Anterior cingulate cortex (tissue), 58 donors: ENCODE measurements at places on chromosomes 16 and 17.

DNA sequence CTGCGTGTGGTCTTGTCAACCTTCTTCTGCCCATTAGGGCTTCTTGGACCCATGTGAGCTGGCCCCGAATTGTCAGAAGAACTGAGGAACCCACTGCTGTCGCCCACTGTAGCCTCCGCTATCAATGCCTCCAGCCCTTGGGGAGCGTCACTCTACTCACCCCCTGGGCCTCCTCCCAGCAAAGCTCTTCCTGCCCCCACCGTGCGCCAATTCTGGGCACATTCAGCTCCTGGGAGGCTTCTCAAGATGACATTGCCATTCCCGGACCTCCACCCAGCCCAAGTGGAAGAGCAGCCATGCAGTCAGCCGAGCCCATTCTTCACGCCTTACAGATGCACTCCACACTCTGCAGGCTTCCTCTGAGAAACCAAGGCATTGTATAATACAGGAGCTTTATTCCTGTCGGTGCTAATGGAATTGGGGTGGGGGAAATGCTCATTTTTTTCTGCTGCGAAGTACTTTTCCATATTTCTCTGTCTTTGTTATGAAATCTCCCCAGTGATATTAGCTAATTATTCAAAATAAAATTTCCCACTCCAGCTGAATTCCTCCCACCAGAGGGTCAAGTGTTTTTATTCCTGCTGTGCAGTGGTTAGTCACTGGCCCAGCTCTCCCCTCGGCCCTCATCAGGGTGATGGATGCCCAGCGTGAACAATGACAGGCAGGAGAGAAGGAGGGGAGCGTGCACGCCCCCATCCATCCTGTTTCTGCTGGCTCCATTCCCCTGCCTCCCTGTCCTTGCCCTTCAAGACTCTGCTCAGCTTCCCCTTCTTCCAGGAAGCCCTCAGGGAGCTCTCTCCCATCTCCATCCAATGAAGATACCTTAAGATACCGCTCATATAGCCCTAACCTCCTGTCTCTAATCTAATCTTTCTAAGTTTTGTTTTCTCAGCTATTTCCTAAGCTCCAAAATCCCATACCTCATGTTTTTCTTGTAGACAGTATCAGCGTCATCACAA, 87.7 kb downstream of the C16orf95 start:
- no peak for DNase-seq

DNA sequence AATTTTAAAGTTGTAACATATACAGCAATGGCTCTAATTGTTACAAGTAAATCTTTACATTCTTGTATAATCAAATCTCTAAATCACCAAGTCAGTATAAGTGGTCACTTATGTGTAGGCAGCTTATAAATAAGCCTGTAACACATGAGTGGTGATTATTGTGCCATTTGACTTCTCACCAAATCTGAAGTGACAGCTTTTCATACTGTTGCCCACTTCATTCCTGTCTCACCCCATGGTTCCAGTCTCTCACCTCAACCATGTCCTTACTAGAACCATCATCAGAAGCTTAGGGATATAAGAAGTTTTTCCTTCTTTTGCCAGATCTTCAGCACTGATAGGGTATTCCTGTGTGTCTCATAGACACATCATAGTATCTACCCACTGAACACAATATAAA, 23.5 kb downstream of the TNRC6A start:
- DNase-seq: no peak

- DNase-seq: no peak
Measured at GRCh38 chr17:78831688-78832540, 8.7 kb downstream of the USP36 start.

DNA sequence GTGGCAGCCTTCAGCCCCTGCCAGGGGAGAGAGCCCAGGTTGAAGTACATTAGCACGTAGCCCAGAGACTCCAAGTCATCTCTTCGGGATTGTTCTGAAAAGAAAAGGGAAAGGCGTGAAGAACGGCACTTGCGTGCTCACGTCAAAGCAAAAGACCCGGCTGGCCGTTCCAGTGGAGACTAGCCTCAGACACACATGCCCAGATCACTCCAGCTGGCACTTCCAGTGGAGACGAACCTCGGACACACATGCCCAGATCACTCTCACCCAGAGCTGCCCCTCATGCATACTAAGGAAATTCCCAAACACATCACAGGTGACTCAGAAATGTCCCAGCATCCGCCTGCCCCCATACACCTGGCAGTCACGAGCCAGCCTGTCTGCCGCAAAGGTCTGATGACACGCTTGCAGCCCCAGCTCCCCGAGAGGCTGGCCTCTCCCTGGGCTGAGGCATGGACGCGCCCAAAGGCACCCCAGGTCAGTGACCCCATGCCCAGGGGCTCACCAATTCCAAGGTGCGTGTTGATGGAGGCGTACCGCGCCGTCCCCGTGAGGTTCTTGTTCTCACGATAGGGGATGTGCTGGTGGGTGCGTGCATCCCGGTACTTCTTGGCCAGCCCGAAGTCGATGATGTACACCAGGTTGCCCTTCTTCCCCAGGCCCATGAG, 20.9 kb downstream of the CSNK1D start:
- no peak for DNase-seq

DNA sequence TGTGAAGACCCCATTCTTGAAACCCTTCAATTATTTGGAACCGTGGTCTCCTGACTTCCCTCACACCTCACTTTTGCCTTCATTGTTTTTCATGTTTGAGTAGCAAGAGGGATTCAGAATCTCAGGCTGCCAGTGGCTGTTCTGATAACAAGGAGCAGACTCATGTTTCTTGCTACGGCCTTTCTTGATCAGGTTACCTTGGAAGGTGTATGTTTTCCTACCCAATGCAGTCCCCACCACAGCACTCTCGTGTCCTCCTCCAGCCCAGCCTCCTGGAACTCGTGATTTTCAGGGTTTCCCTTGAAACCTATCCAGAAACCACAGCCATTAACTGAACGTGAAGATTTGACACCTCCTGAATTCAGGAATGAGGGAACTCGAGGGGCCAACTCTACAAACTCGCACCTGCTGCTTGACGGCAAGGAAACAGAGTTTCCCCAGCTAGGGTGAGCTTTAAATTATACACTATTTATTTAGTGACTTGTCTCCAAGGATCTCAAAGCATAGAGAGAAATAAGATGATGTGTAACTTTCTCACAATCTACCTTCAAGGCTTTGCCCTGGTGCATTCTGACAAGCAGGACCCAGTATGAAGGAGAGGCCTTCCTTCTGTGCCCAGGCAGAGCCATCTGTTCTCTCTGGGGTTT, 1.6 kb downstream of the ZFHX3 start:
- no peak for DNase-seq

DNA sequence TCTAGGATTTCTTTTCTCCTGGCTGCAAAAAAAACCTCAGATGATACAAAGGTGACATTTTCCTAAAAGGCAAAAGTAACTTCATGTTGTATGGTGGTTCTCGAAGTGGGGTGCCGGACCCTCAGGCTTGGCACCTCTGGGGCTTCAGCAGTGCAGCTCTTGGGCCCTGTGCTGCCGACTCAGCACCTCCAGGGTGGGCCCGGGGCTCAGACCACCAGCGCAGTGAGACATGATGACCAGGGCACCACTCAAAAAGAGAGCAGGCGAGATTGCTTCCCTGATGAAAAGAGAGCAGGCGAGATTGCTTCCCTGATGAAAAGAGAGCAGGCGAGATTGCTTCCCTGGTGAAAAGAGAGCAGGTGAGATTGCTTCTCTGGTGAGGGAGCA, 98.7 kb upstream of the ZNF750 start:
- DNase-seq: no peak

DNA sequence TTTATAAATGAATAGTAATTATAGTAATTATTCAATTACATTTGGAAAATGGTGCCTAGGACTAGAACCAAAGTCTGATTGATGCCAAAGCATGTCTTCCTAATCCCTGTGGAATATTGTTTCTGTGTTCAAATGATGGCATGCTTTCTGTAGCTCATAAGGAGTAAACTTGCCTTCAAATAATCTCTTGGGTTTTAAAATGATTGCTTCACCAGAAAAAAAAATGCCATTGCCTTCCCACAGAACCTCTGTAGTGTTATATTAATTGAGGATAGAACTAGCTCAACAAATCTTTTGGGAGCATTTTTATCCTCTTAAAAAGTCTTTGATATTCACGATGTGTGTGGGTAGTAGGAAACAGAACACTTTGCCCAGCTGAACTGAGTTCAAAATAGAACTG, 7.7 kb upstream of the TMEM100 start:
- DNase-seq: no peak

DNA sequence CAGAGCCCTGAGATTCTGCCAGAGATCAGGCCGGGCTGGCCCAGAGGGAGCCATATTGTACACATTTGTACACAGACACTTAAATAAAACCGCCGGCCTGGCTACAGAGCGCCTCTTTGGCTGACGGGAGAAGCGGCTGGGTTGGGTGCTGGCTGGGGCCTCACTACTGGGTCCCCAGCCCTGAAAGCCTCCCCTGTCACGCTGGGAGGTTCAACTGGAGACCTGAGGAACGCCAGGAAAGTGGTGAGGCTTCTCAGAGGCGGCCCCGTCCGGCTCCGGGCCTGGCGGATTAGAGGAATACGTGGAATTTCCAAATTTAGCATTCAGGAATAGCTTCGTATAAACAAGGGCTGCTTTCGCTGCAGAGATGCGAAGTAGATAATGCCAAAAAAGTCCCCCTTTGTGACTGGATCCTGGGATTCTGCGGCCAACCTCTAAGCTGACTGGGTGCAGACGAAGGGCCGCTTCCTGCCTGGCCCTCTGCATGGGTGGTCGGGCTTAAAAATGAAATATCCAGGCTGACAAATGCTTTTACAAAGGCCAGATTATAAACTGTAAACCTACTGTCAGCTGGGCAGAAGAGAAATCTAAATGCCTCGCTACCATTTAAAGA, 252.4 kb downstream of the IRF8 start:
- DNase-seq: no peak

DNA sequence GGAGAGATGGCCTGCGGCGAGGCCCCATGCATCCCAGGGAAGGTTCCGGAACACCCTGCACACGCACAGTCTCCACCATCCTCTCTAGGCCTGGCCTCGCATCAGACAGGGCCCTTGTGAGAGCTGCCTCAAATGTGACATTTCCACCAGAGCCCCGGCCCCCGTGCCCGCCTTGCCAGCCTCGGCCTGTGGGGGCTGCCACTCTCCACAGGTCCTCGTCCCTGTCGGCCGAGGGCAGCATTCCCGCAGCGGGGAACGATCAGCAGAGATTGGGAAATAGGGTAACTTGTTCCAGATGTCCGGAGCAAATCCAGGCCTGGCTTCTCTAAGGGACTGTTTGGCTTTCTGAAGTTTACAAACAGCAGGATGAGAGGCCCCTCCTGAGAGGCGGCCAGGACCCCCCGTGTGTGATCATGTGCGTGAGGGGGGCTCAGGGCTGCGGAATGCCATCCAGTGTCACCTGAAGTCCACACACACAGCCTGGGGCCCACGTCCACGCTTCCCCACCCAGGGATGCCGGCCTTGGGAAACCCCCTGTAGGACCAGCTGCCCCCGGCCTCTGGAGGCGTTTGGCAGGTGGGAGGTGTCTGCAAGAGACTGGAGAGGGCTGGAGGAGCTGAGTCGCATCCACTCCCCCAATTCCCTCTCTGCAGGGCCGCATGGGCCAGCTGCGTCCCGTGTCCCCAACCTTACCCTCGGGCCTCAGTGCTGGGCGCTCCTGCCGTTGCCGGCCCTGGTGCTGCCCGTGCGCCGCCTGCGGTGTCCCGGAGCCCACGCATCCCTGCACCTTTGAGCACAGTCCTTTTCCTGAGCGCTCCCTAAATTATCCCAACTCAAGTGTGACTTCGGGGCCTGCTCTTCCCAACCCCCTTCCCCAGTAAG, 70.4 kb downstream of the ZDHHC7 start:
- no peak for DNase-seq

GRCh38 chr16:11682655-11683096, 14.4 kb downstream of the SNN start:
- no peak for DNase-seq

DNA sequence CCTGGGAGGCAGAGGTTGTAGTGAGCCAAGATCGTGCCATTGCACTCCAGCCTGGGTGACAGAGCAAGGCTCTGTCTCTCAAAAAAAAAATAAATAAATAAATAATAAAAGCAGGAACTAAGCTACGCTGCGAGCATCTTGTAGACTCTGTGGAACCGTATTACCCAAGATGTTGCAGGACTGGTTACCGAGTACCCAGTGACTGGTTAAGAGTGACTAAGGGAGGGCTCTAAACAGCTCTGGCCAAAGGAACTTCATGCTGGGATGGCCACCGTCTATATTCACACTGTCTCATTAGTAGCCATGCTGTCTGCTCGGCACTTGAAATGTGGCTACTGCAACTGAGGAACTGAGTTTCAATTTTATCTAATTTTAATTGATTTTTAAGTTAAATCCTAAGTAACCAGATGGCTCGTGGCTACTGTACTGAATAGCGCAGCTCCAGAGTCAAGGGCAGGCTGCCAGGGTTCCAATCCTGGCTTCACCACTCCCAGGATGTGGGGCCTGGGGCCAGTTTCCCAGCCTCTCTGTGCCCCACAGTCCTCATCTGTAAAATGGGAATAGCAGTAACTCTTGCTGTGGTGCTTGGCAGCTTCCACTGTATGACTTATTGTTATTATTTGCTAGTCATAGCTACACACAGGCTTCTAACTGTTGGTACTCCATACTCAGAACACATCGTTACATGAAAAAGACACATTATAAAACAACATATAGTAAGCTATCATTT, 3.0 kb downstream of the NTAN1 start:
- no peak for DNase-seq

- DNase-seq: no peak
Measured at GRCh38 chr16:89863741-89864526, 9.5 kb upstream of the TCF25 start.

GRCh38 chr16:58266336-58266735, 28.5 kb downstream of the PRSS54 start:
- DNase-seq: peak; percentile 20

- no peak for DNase-seq
Measured at GRCh38 chr16:81655469-81656162, 123.5 kb upstream of the PLCG2 start.

- DNase-seq: no peak
Measured at GRCh38 chr16:75559564-75560372, 3.7 kb upstream of the TMEM231 start.

GRCh38 chr16:30354423-30355143, 525 bp downstream of the CD2BP2 start:
- DNase-seq: no peak

GRCh38 chr17:8470447-8471047, 34.9 kb downstream of the NDEL1 start:
- peak; percentile 63 for DNase-seq

- no peak for DNase-seq
Measured at GRCh38 chr17:40794466-40794865, 5.3 kb downstream of the KRT28 start.

DNA sequence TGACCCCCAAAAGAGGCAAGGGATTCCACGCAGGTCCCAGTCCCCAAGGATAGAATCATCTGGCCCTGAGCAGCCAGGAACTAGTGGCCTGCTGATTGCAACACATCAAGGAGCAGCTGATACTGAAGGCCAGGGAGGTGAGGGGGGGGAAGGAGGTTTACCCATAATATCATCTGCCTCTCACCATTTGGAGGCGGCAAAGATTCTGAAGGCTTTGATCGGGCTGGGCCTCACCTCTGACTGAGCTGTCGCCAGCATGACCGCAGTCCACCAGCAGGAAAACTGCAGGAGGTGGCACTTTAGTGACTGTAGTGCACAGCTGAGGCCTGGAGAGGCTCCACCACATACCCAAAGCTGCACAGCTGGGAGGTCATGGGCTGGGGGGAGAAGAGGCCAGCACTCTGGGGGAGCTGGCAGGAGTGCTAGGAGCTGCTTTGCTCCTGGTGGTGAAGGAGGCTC, 20.5 kb upstream of the ITGA3 start:
- no peak for DNase-seq
